ENCODE measurements at places on chromosomes 2 and 18.

DNA sequence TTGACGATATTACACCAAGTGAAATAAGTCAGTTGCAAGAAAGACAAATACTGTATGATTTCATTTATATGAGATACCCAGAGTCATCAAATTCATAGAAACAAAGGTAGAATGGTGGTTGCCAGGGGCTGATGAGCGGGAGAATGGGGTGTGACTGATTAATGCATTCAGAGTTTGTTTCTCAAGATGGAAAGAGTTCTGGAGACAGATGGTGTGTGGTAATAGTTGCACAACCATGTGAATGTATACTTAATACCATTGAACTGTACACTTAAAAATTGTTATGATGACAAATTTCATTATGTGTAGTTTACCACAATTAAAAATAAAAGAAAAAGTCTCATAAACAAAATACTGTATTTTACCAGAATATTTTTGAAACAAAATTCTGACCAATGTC lies 117.3 kb downstream of the PIGN start:
- DNase-seq: no peak

GRCh38 chr2:67782443-67782842 lies 280.4 kb downstream of the C1D start:
- no peak for DNase-seq

- no peak for DNase-seq
Observed at GRCh38 chr2:133906926-133907325, 338.7 kb upstream of the NCKAP5 start.

- peak; percentile 91 for DNase-seq
Observed at GRCh38 chr2:175004980-175005732, at the start of gene CHN1. Gene CHN1, minus strand, starts transcription at chr2:175005381. Its CDS starts 469 bp downstream, at chr2:175004912.

DNA sequence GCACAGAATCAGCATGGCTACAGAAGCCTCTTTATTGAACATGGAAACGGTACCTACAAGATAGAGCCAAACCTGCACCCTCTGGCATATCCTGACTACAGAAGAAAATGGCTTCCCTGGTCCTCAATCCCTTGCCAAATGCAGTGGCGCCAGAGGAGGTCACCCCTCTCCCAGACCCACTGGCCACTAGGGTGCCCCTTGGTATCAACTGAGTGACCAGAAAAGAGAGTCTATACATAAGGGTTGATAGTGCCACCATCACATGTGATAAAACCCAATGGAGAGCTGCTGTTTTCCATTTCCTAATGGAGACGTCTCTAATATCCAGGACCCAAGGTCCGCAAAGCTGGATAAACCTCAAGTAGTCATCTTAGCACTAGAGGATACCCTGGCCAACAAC lies 52.7 kb upstream of the ALK start:
- no peak for DNase-seq

GRCh38 chr2:186889101-186889879 lies 40.3 kb upstream of the ZSWIM2 start:
- DNase-seq: no peak

- no peak for DNase-seq
Observed at GRCh38 chr18:32695534-32695933, 77.3 kb downstream of the KLHL14 start.

DNA sequence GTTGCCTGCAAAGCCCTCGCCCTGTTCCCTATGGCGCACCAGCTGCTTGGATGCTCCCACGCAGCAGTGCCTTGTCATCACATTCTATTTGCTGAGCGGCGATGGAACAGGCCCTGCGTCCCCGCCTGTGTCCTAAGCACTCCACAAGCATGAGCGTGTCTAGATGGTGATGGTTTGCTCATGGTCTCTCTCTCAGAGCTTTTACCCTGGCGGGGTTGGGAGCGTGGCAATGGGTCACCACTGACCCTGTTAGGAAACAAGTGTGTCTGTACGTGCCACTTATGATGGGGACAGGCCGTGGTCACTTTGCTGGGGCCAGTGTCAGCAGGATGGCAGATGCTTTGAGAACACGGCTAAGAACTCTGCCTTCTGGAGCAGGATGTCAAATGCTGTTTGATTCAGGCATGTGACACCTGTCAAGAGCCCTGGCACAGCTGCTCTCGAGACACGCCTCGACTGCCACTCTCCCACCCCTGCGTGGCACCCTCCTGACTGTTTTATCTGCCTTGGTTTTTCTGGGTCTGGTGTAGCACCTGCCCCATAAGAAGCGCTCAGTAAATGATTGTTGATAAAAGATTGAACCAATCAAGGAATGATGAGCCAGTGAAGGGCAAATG lies 44.2 kb downstream of the RRM2 start:
- no peak for DNase-seq

DNA sequence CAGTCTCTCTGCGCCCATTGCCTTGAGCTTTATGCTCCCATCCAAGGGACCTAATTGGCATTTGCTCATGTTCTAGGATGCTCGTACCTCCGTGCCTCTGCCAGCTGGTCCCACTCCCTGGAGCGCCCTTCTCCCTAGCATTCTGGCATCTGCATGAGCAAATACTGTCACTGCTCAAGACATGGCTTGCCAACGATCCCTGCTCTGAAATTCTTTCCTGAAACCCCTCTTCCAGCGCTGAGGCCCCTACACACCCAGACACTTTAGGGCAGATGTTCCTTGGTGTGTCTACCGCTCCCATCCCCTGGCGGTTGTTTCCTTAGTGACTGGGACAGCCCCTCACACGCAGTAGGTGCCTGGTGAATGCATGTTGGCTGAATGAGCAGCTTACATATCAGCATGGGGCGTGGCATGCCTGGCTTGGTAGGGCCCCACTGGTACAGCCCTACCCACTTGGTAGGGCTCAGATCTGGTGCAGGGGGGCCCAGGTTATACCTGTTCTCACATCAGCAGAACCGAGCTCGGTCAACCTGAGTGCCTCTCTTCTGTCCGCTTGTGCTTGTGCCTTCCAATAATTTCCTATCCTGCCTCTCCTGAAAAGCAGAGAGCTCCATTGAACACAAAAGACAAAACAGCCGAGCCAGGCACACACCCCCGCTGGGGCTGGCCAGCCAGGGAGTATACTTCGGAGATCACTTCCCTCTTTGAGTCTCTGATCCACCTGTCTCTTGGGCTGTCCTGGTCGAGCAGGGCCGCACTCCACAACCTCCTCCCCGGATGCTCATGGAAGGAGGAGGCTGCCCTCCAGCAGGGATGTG lies 59.2 kb downstream of the INHBB start:
- no peak for DNase-seq

DNA sequence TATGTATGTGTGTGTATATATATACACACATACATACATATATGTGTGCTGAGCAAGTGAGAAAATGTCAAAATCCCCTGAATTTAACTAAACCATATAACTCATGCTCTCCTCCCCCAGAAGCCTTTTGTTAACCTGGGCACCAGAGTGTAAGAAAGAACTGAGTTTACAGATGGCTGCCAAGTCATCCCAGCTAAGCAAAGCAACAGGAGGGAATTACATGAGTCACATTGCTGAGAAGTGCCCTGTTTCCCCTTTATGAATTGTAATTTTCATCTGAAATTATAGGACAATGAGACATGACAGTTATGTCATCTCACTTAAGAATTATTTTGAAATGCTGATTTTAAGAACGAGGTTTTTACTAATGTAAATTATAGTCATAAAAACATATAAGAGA lies 29.9 kb downstream of the SCN7A start:
- no peak for DNase-seq

DNA sequence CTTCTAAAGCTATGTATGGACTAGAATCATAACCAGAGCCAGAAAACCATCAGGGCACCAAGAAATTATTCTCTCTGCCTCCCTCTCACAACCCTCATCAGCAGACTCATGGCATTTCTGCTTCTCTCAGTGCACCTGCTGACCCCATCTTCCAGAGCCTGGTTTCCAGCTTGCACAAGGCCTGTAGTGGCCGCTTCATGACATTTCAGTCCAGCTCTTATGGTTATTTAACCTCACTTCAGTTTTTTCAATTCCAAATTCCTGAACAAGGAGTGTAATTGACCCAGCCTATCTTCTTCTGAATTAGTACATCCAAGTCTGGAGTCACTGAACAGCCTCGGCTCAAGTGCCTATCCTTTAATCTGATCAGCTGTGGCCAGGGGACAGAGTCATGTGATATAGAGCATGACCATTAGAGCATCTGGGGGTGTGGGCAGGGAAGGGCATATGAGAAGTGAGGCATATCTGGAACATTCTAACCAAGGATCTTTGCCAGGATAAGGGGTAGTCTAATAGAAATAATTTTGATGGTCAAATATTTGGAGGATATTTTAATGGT lies 97.2 kb upstream of the TMEM17 start:
- DNase-seq: no peak

GRCh38 chr2:69493268-69493667 lies 56.0 kb upstream of the NFU1 start:
- no peak for DNase-seq

GRCh38 chr2:29013057-29013780 lies 32.1 kb downstream of the TOGARAM2 start:
- no peak for DNase-seq

DNA sequence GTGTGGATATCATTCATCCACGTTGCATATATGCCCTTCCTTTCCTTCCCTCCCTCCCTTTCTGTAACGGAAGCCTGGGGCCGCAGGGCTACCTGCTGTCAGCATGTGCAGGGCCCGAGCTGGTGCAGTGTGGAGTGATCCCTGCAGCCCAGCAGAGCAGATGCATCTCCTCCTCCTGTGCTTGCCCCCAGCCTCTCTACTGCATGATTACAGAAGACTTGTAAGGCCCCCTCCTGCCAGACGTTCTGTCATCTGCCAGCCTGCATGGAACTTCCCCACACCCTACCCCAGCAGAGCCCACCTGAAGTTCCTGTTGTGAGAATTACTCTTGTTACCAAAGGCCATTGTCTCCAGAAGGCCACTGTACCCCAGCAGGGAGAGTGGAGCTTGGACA lies 67.5 kb upstream of the FOSL2 start:
- no peak for DNase-seq

- peak; percentile 33 for DNase-seq
Observed at GRCh38 chr18:76979111-76979751, 153.4 kb downstream of the MBP start.

- DNase-seq: no peak
Observed at GRCh38 chr2:138275881-138276280, 225.7 kb upstream of the SPOPL start.

DNA sequence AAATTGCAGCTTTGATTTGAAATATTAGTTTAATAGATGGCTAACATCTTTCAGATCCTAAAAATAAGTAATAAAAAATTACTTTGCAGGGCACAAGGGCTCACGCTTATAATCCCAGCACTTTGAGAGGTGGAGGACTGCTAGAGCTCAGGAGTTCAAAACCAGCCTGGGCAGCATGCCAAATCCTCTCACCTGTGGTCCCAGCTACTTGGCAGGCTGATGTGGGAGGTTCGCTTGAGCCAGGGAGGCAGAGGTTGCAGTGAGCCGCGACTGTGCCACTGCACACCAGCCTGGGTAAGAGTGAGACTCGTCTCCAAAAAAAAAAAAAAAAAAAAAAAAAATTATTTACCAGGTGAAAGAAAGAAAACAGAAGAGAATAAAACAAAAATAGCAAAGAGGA lies 449.8 kb downstream of the NRXN1 start:
- DNase-seq: no peak
